ENCODE measurements at places on chromosomes 11 and 22.

DNA sequence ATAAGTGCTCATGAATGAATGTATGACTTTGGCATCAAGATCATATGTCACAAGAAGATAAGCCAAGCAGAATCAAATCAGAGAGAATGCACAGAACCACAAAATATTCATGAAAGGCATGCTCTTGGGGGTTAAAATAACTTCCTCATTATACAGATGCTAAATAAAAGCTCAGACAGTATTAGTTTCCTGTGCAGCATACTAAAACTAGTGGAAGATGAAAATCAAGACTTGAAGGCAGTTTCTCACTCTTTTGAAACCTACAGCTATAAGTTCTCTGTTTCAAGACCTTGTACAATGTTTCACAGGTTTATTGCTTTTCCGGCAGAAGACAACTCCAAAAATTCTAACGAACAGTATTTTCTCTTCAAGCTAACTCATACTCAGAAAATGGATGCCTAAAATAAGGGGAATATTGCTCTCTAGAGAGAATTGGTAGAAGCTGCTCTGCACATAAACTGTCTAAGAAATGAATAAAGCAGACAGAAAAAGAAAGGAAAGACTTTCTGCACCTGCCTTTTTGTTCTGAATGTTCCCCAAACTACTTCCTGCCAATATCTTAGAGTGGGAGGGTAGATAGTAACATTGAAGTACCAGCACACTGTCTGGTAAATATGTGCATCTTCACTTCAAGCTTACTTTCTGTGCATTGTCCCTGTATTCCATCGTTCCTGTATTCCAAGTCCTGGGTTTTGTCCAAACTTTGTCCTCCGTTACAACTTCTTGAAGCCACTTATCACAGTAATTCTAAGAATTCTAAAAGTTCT is 639.4 kb upstream of the FAT3 start:
- DNase-seq: no peak

- no peak for DNase-seq
Measured at GRCh38 chr11:99079576-99079975, 58.8 kb downstream of the CNTN5 start.

DNA sequence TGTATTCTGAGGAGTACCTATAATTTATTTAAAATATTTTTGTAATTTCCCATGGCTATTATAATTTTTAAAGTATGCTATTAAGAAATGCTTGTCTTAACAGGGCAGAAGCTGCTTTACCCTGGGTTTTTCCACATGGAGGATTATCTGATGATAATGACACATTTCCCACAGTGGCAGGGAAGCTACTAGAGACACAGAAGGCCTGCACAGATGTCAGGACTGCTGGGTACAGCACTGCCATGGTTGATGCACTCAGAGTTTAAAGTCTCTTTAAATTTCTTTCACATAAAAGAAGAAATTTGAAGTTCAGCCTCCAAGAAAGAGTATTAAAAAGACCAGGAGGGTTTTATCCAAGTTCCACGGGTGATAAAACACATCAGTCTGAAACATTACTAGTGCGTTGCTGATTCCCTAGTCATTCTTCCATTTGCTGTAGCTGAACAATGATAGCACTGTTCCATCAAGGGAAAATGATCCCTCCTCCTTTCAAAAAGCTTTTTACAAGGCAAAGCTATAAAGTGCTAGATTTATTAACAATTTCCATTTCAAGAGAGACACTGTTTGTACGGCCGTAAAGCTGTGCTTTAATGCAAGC is 363.0 kb downstream of the CNTN5 start:
- DNase-seq: no peak

- DNase-seq: no peak
Measured at GRCh38 chr11:128553662-128554362, 33.5 kb downstream of the ETS1 start.

DNA sequence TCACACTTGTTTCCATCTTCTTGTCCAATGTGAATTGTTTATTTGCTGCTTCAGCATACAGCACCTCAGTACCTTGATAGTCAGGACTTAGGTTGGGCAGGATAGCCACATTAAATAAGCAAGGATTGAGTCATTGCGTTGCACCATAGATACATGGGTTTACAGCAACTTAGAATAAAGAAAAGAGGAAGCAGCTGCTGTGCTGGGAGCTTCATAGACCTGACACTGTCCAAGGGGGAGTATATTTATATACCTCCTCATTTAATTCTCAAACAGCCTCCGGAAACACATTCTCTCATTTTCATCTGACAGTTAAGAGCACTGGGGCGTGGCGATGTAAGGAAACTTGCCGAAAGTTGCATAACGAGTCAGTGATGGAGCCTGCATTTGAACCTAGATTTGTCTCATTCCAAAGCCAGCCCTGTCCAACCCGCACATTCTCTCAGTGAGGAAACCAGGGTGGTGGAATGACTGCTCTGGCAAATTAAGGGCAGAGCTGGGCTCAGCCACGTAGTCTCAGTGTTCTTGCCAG is 42.2 kb downstream of the UBASH3B start:
- DNase-seq: peak; percentile 71

- no peak for DNase-seq
Measured at GRCh38 chr11:529728-530411, 5.5 kb downstream of the HRAS start.

DNA sequence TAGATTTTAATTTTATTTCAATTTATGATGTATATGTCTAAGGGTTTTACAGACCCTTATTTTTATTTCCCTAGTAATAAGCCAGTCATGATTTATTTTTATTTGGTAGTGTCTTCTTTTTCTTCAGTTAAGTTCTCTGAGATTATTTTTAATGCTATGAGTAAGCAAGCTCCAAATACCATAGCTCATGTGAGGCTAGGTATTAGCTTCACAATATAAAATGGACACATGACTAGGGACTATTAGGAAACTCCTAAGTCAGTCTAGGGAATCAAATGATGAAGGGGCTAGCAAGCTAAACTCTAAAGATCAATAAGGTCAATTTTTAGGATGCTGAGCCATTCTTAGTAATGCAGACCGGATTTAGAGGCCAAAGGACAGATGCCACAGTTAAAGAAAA is 45.9 kb downstream of the CKAP5 start:
- DNase-seq: no peak

- DNase-seq: no peak
Measured at GRCh38 chr11:44946263-44946662, 4.4 kb downstream of the TP53I11 start.

DNA sequence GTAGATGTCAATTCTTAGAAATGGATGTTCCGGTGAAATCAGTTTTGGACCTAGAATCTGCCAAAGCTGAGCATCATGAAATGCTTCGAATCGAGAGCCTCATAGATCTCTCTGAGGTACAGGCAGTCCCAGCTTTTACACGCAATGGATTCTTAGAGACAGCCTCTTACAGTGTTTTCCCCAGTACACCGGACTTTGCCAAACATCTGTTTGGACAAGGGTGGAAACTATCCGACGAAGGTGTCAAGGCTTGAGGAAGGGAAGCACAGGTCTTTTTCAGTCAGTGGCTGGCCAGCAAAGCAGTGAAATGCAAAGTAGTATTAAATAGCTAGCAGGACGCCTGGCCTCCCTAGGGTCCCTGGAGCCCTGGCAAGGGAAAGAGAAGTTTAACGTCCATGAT is 4.9 kb downstream of the GRK3 start:
- no peak for DNase-seq

- DNase-seq: no peak
Measured at GRCh38 chr11:124520550-124520854, 23.0 kb downstream of the OR8B12 start.

DNA sequence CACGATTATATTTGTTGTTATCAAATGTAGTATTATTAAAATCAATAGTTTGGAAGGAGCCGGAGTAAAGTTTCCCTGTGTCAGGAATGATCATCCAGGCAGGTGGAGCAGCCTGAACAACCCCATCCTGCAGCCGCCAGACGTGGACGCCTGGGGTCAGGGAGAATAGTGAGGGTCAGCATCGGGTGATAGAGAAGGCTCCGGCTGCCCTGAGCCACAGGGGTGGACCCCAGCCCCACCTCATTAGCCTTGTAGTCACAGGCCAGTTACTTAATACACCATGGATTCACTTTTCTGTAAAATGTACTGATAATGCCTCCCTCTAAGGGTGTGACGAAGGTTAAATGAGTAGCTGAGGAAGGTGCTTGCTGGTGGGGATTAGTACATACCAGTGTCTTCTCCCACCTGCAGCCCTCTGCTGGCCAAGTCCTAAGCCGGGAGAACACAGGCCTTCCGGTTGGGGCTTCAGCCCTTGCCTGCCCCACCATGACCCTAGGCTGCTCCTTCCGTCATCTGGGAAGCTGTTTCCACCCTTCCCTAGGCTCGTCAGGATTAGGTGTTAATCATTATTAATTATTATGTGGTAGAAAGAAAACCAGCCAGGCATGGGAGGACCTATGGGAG is 14.9 kb downstream of the TMEM121B start:
- DNase-seq: no peak

GRCh38 chr22:26394777-26395176 is 34.3 kb upstream of the ASPHD2 start:
- no peak for DNase-seq

DNA sequence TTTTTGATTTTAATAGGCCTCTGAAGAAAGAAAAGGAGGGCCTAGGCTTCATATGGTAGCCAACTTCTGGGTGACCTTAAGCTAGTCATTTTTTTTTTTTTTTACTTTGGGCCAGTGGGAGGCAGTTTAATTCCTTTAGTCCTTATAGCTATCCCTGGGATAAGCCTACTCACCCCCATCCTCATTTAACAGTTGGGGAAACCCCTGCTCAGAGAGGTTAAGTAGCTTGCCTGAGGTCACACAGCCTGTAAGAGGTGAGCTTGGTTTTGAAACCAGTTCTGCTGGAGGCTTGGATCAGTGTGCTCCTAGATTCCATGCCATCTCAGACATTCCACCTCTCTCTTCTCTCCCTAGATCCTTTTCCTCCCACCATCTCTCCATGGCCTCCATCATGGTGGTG is 86.4 kb downstream of the MYO18B start:
- DNase-seq: no peak

GRCh38 chr11:77036398-77036797 is 2.2 kb downstream of the B3GNT6 start:
- DNase-seq: no peak

DNA sequence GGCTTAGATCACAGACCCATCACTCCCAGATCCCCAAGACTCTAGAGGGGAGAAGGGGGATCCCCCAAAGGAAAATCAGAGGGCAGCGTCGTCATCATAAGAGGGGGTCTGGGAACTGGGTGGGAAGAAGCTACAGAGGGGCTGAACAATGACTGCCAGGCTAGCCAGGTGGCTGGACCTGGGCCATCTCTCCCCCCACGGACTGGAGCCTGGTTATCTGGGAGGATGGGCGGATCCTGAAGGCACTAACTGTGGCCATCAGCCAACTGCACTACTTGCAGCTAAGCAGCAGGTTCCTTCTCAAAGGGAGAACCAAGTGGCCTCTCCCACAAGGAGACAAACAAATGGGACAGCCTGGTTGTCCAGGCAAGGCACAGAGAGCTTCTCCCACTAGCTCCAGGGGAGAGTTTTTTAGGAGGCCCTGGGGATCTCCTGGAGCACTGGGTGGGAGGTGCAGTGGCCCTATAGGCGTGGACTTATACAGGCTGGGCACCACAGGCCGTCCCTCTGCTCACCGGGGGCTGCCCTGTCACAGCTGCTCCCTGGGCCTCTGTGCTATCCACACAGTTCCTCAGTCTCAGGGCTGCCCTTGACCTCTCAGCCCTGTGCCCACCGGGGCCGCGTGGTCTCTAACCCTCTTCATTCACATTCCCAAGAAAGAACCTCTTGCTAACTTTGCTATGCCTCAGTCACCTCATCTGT is 15.4 kb downstream of the P2RY6 start:
- no peak for DNase-seq

DNA sequence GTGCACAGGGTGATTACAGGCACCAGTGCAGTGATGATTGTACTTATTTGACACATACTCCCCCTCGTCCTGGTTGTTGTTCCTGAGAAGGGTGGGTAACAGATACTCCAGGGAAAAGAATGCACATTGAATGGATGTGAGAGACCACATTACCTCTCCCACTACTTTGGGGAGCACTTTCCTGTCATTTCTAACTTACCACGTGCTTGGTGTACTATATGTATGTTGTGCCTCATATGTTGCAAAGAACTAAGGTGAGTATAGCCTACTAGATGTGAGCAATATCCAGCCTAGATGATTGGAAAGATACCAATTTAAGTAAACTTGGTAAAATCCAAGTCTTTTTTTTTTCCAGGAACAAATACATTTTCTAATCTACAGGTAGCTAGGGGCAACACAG is 14.3 kb upstream of the SCARF2 start:
- no peak for DNase-seq

- no peak for DNase-seq
Measured at GRCh38 chr11:123169821-123170220, 25.2 kb downstream of the CLMP start.

GRCh38 chr11:123316003-123316402 is 114.1 kb upstream of the GRAMD1B start:
- DNase-seq: no peak

GRCh38 chr22:50526108-50526833 is 873 bp upstream of the SCO2 start:
- DNase-seq: peak; percentile 79

GRCh38 chr11:126405906-126406305 is 50.4 kb downstream of the ST3GAL4 start:
- DNase-seq: no peak

GRCh38 chr11:115518983-115519628 is 14.9 kb upstream of the CADM1 start:
- DNase-seq: no peak

GRCh38 chr22:34702279-34702678 is 363.7 kb upstream of the ISX start:
- DNase-seq: no peak

DNA sequence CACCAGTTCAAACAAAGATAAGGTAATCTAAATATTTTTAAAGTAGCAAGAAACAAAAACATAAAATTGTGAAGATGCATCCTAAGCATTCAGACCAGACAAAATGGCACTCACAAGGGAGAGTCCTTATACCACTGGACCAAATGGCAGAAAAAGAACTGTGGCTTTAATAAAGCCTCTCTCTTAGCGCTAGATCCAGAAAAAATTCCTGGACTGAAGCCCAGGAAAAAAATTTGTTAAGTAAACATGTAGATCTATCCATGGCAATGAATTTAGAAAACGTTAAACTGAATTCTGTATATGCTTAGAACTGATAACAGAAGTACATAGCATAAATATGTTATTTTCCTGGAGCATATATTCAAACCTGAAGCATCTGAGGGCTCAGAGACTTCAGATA is 11.8 kb upstream of the CD59 start:
- no peak for DNase-seq

DNA sequence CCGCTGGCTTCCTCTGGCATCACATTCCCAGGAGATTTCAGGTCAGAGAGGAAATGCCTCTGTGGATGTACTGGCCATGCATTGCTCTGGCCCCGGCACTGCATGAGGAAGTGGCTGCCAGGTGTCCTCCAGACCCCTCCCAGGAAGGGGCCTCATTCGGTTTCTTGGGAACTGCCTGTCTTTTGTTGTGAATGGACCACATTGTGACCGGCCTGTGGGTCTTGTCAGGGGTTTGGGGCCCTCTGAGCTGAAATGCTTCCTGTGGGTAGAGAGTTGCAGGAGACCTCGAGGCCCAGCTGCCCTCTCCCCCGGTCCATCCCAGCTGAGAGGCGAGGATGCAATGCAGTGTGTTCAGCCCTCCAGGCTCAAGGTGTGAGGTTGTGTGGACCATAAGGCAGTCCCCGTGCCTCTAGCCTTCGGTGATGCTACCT is 18.8 kb upstream of the ST3GAL4 start:
- no peak for DNase-seq

All from naive B cell (primary cell).